ENCODE measurements at places on chromosomes 4 and X. TPM values are rescaled to one million over a fixed set of nuclear protein-coding genes. Genes with fewer than 3 reads are reported as not detected.

DNA sequence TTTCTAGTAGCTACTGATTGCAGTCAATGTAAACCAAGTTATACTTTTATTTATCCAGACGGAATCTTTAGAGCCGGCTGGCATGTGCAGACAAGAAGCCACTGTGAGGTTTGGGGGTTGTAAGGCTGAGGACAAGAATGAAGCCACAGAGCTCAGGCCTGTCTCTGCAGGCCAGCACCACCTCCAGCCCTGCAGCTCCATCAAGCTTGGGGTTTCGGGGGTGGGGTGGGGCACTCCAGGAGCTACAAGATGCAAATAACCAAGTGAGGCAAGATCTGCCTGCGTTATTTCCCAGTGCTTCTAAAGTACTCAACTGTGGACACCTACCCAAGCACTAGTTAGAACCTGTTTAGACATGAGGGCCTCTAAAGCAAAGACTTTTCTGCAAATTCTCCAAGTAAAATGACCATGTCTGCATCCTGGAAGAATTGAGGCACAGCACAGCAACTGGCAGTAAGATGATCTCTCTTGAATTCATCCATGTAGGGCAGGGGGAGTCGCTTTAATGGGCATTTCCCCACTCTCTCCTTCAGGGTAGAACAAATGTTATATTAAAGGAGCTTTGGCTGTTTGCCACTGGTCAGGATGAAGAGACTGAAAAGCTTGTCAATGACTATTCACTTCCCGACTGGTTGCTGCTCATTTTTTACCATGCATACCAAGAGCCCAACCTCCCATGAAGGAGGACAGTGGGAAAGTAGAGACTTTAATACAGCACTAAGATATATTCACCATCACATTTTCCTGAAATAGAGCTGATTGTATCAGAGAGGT is 222.5 kb downstream of the MGST2 start:
- DNase-seq, result no peak

DNA sequence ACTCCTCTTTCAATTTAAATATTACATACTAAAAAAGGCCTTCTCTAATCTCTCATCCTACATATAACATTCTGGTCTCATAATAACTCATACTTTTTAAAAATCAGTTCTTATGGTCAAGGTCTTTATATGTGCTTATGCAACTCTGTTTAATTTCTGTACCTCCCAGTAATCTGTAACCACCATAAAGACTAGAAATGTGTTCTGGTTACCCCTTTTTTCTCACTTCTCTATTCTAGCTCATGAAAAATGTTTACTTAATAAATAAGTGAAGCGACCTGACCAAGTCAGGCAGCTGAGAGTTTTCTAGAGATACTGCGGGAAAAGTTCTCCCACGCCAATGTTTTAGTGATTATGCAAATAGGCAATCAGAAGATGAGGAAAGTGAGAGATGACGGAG is 548.8 kb upstream of the FAM241A start:
- no peak for DNase-seq

DNA sequence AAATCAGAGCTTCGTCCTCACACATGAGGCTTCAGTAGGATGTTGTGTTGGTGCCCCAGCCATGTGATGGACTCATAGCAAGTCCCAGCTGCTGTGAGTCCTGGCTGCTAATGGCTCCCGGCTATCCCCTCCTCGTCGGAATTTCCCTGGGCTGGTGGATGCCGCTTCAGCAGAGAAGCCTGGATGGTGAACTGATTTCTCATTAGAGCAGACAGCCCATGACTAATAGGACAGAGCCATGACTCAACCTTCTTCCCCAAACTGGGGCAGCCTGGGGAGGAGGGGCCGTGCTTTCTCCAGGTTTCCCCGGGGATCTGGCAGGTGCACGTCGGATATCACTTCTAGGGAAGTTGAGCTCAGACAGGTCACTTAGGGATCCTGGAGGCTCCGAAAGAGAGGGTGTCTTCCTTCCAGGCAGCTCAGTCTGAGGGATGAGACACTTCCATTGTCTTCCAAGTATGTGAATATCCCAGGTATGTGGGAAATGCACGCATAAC is 112.7 kb downstream of the ASMT start:
- DNase-seq, result peak; percentile 8

DNA sequence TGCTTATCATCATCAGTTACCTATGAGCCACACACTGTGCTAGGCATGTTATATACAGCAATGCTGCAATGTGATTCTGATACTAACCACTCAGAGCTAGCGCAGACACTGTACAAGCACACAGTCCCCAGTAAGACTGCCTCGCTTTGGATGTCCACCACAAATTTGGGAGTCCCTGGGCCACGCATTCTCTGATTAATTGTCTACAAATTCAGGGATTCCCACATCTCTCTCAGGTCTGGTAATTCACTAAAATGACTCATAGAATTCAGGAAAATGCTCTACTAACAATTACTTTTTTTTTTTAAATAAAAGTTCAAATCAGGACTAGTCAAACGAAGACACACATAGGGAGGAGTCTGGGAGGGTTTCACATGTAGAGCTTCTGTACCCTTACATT is 652.1 kb upstream of the AADAT start:
- DNase-seq, result no peak

DNA sequence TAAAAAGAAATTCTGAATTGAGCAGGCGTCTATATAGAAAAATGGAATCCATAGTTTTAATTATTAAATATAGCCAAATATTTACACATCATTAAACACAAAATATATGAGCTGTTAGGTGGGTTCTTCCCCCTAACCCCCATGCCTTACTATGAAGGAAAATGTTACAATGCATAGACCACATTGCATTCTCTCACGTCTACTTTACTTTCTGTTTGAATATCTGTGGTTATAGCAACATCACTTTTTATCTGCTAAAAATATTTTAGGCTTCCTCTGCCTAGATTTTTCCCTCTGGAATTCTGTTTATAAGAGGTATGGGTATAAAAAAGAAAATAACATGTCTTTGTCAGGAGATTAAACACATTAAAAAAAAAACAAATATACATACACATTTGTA is 73.1 kb downstream of the MAML3 start:
- no peak for DNase-seq

DRD5 gene
- not detected for total RNA-seq

- peak; percentile 79 for DNase-seq
Observed at GRCh38 chr4:7254736-7255487, 62.6 kb downstream of the SORCS2 start.

GRCh38 chr4:25632135-25632534 is 23.5 kb upstream of the SLC34A2 start:
- peak; percentile 25 for DNase-seq

GRCh38 chr4:14856062-14856933 is 146.0 kb upstream of the CPEB2 start:
- peak; percentile 99 for DNase-seq

GRCh38 chr4:143351774-143352451 is 15.2 kb downstream of the GAB1 start:
- DNase-seq, result no peak

DNA sequence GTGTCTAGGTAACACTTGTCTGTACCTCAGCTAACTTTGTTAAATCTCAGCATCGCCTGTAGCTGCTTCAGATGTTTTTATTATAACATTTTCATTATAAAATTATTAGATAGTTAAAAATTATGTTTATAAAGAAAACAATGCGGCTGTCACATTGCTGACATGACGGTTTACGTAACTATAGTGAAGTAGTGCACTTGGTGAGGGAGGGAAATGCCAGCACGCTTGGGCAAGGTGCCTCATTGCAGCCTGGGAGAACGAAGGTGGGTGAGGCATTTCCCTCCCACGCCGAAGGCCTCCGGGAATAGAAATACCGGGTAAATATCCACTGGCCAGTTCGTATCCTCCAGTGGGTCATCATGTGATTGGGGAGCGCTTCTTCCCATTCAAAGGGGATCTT is 15.9 kb downstream of the TMEM187 start:
- no peak for DNase-seq

- DNase-seq, result peak; percentile 32
Observed at GRCh38 chr4:98473046-98473445, 185.4 kb downstream of the TSPAN5 start.

DNA sequence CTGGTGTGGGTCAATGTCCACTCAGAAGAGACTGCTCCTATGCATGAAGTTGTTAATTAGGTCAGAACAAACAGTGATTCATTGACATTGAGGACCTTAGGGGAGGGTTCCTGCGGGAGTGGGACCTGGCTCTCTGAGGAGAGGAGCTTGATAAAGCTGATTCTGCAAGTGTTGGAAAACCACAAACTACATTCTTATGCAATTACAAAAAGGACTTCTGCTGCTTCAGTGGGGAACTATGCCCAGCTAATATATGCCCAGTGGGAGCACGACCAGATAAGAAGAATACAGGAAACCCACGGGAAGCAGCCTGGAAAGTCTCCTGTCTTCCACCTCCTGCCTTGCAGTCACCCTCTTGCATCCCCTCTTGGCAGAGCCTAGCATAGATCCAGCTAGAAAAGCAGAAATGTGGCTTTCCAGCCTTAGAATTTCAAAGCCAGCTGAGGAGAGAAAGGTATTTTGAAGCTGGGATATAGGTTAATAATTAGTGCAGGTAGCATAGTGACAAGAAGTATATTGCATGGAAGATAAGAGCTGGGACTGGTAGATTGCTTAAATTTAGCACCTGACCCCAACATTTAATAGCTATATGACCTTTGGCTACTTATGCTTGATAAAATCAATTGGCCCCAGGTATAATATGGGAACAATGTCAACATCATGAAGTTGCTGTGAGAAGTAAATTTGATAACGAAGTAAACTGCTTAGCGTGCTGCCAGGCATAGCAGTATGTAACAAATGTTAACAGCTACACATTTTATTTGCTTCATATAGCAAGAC is 34.9 kb upstream of the UGT8 start:
- DNase-seq, result no peak

GRCh38 chrX:11759461-11760311 is 1.6 kb downstream of the MSL3 start:
- DNase-seq, result peak; percentile 90

DNA sequence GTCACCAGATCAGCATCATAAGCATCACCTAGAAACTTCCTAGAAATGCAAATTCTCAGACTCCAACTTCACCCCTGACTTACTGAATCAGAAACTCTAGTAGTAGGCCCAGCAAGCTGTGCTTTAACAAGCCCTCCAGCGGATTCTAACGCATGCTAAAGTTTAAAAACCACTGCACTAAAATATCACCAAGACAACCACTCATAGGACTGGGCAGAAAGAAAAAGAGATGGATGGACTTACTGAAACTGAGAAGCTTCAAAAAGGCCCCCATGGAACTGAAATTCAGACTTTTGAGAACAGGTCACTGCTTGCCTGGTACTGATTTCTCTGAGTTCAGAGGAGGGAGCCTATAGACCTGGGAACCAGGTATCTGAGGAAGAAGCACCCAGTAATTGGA is 40.1 kb downstream of the FAM241A start:
- no peak for DNase-seq

GRCh38 chrX:122566401-122566800 is 617.7 kb upstream of the GRIA3 start:
- DNase-seq, result no peak

DNA sequence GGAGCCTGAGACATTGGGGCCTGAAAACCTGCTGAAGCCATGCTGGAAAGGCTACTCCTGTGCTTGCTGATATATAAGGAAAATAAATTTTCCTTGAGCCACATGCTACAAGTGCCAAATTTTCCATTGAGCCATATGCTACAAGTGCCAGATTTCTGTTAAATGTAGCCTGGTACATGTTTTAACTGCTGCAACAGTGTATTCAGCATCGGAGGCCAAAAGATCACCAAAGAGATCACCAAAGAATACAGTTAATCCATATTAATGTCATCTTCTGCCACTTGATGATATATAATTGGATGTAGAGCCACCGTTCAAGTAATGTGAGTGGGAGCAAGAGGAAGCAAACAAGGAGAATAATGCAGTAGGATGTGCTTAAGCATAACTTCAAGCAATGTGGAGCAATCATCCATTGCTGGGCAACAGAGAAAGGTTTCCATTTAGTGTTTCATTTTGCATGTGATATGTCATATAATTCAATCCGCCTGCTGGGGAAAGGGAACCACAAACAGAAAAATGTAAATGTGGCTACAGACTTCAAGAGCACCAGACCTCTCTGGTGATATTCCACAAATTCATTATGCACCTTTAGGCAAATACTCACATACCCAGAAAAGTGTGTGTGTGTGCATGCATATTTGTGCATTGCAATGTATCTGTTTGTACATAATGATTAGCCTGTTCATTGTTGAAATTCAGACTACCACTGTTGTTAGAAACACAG is 295.9 kb downstream of the KCNIP4 start:
- DNase-seq, result no peak

GRCh38 chr4:171464499-171464898 is 348.7 kb upstream of the GALNTL6 start:
- no peak for DNase-seq

HDAC6 gene
- total RNA-seq, result 49.1 TPM

GRCh38 chrX:129721870-129722269 is 16.9 kb upstream of the XPNPEP2 start:
- DNase-seq, result no peak

RNF128 gene
- 0.26 TPM for total RNA-seq

DNA sequence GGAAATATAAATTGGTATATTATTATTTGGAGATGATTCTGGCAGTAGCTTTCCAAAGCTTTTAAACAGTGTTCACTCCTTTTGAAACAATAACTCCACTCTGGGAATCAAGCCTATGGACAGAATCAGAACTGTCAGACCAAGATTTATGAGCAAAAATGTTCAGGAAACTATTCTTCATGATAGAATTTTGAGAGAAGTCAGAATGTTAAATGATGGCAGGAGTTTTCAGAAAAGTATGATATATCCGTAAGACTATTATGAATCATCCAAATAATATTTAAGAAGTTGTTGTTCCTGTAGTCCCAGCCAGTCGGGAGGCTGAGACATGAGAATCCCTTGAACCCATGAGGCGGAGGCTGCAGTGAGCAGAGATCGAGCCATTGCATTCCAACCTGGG is 50.5 kb upstream of the ADGRG2 start:
- DNase-seq, result no peak

SLITRK4 gene
- total RNA-seq, result 3.0 TPM

CACNA1F gene
- not detected for total RNA-seq

ZNF732 gene
- total RNA-seq, result not detected

GRCh38 chrX:20042221-20042620 is 51.4 kb upstream of the BCLAF3 start:
- DNase-seq, result no peak

- DNase-seq, result no peak
Observed at GRCh38 chrX:153388722-153389459, 12.3 kb downstream of the PNMA6E start.

FHL1 gene
- total RNA-seq, result 44.8 TPM

GRCh38 chr4:185384930-185385331 is 10.8 kb downstream of the LRP2BP start:
- DNase-seq, result peak; percentile 55

SORCS2 gene
- 0.52 TPM for total RNA-seq

ZNF711 gene
- total RNA-seq, result 3.7 TPM

GRCh38 chr4:94168321-94168720 is 39.3 kb upstream of the SMARCAD1 start:
- DNase-seq, result no peak

- DNase-seq, result peak; percentile 43
Observed at GRCh38 chrX:9885150-9885549, 82.0 kb upstream of the CLDN34 start.

All from LHCN-M2 (cell line).